ENCODE measurements at places on chromosomes 3 and 15. TPM values are rescaled to one million over a fixed set of nuclear protein-coding genes. Genes with fewer than 3 reads are reported as not detected.
A peak's percentile ranks its signal among the peaks of the same experiment; 100 is the strongest.

DNA sequence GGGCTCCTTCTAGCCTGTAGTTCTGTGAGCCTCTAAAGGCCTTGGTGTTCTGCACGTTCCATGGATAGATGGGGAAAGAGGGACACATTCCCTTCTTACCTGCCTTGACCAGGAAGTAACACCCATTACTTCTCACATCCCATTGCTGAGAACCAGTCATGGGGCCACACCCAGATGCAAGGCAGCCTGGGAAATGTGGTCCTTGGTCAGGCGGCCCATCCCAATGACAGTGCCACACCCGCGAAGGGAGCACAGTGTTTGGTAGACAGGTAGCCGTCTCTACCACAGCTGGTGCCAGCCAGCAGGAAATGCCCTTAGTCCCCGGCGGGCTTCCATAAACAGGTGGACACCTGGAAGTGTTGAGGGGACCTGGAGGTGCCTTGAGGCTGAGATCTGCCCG lies 23.2 kb upstream of the LCTL start:
- no peak overlapping the region for H3K4me3 ChIP-seq
- H3K36me3 ChIP-seq, result no peaks in the 10 kb centered on the region
- peaks cover 40% of the 10 kb centered on the region for H3K27me3 ChIP-seq
- no peaks in the 10 kb centered on the region for H3K4me1 ChIP-seq
- DNase-seq, result no peak

DNA sequence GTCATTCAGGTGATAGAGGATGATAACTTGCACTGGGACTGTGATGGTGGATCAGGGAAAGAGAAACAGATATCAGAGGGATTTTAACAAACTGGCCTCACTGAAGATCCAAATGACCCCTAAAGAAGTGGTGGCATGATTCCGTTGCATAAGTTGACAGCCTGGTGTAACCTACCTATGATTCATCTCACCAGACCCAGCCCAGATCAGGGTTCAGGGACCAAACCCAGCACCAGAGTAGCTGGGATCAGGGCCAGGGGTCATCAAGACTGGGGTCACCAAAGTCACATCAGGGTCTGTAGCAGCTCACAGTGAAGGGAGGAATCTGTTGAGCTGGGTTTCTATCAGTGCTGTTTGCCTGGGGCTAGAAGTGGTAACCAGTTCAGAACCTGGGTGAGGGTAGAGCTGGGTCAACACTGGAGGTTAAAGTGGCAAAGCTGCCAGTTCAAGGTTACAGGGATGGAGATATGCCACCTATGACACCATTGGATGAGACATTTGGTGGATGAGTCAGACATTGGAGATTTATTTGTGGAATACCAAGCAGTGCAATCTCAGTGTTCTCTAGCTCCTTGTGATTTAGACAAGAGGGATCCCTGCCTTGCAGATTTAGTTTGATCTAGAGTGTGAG lies 35.9 kb downstream of the CASR start:
- no peaks in the 10 kb centered on the region for H3K4me1 ChIP-seq
- H3K36me3 ChIP-seq, result no peaks in the 10 kb centered on the region
- no peak for DNase-seq
- H3K4me3 ChIP-seq, result no peak overlapping the region
- peaks cover 34% of the 10 kb centered on the region for H3K27me3 ChIP-seq

- no peak overlapping the region for H3K27ac ChIP-seq
- H3K36me3 ChIP-seq, result no peaks in the 10 kb centered on the region
- H3K4me1 ChIP-seq, result peaks cover 19% of the 10 kb centered on the region
- no peaks in the 10 kb centered on the region for H3K27me3 ChIP-seq
- no peak overlapping the region for H3K4me3 ChIP-seq
Measured at GRCh38 chr15:90362936-90363212, 10.8 kb downstream of the ZNF774 start.

DNA sequence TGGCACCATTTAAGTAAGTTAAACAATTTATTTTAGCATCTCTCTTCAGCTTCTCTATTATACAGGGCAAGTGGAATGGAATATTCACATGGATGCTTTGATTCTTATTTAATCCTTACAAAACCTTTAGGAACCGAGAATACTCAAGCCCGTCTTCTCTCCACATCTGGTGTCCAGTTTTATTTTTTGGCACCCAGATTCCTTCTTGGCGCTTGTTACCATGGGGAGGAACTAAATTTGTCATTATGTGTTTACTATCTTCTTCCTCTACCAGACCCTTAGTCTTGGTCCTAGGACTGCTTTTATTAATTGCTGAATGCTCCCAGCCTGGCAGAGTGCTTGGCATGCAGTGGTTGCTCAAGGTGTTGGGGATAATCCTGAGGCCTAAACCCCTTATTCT lies 138.8 kb downstream of the CACNA2D3 start:
- peaks cover 25% of the 10 kb centered on the region for H3K27me3 ChIP-seq
- no peak overlapping the region for H3K27ac ChIP-seq
- H3K4me1 ChIP-seq, result peaks cover 4% of the 10 kb centered on the region
- no peak for DNase-seq

GOLGA8M gene
- not detected for polyA plus RNA-seq

DNA sequence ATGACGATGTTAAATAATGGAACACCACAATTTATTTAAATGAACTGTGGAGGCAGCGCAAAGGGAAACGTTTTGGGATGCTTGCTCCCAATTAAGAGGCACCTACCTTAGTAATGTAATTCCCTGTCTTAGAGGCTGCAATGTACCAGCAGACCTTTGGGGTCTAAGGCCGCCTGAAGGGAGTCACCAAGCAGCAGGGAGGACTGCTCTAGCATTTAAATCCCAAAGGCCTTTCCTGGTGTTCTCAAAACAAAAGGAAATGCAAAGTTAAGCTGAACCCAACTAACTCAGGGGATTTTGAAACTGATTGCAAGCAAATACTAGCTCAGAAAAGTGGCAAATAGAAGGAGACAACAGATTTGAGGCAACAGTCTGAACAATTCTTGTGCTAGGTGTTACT lies 510.8 kb downstream of the GABRG3 start:
- no peaks in the 10 kb centered on the region for H3K27me3 ChIP-seq
- no peaks in the 10 kb centered on the region for H3K36me3 ChIP-seq

DNA sequence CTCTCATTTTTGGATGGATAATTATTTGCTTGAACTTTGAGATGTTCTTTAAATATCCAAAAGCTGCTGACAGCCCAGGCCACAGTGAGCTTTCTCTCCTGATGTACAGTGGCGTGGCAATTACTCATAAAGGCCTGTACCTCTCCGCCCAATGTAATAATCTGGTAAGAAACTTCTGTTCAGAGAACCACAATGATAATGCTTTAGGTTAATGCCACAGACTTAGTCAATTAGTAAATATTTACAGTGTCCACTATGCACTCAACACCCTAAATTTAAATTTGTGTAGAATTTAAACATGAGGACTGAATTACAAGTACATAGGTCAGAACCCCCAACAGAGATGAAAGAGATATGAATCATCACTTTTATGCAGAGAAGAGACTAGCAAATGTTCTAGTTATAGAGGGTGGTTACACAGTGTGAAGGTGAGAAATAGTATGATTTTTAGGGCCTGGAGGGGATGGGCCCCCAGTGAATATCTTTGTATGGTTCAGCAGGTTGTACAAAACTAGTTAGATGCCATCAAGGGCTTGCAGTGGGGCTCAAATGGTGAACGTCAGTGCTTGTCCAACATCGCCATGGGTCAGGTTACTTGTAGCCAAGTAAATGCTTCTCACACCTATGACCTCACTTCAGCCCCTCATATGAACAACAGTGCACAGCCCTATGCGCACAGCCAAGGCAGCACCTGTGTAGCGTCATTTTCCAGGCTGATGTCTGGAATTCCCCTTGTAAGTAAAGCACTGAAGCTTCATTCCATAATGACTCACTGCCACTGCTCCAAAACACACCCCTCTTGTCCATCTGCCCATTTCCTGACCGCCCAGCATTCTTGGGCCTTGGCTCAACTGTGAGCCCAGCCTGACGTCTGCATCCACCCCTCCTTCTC lies 13.3 kb downstream of the ABHD2 start:
- no peak for DNase-seq
- H3K4me1 ChIP-seq, result no peaks in the 10 kb centered on the region
- no peaks in the 10 kb centered on the region for H3K36me3 ChIP-seq
- H3K27ac ChIP-seq, result no peak overlapping the region

KCNH8 gene
- polyA plus RNA-seq, result 4.0 TPM

DNA sequence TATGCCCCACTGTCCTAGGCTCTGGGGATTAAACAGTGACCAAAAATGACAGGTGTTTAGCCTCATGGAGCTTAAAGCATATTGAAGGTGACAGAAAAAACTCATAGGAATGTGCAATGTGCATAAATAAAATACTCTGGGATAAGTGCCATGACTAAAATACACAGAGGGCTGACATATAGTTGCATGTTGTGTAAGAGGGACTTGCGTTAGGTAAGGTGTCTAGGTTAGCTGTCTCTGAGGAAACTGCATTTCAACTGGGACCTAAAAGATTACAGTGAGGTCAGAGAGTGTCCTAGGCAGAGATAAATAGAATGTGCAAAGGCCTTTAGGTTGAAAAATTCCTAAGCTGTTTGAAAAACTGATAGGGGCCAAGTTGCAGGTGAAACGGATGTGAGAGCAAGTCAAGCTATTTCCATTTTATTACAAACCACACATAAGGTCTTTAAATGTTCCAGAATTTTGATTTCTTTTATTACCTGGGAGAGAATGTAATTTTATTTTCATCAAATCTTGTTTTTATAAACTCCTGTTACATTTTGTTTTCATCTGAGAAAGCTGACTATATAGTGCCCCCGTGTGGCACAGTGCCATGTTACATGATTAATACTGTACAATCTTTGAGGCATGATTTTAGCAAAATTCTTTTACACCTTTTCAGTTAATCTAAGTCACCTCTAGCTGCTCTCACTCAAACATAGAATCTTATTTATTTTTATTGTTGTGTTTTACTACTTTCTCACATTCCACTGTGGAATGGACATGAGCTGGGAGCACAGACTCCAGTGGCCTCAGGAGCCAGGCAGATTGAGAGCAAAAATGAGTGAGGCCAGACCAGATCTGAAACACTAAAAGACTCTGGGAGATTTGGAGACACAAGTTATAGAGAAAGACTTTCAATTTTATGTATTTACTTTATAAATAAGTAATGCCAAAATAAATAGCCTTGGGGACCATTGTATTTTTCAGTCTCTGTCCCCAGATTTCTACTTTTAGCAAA lies 259.6 kb upstream of the ZNF717 start:
- DNase-seq, result no peak
- H3K36me3 ChIP-seq, result no peaks in the 10 kb centered on the region
- H3K27me3 ChIP-seq, result no peaks in the 10 kb centered on the region
- no peak overlapping the region for H3K27ac ChIP-seq
- no peak overlapping the region for H3K4me3 ChIP-seq

NCEH1 gene
- 4.9 TPM for polyA plus RNA-seq

DNA sequence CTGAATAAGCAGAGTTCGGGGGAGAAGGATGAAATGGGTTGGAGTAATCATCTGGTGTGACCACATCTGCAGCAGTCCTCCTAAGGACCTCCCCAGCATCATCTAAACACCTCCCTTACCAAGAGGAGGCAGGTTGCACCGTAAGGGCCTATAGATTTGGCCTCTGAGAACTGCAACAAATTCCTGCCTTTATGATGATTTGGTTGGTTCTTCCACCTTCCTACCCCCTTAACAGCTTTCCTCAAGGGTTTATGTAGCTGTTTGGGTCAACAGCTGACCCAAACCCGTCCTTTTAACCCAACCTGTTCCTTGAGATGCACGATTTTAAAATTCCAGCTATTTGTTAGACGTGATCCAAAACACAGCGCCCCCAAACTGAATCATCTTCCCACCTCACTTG lies 58.2 kb downstream of the AAGAB start:
- peaks cover 12% of the 10 kb centered on the region for H3K36me3 ChIP-seq
- H3K4me3 ChIP-seq, result no peak overlapping the region
- peak overlapping the region; percentile 86 for H3K27ac ChIP-seq
- no peak for DNase-seq

DNA sequence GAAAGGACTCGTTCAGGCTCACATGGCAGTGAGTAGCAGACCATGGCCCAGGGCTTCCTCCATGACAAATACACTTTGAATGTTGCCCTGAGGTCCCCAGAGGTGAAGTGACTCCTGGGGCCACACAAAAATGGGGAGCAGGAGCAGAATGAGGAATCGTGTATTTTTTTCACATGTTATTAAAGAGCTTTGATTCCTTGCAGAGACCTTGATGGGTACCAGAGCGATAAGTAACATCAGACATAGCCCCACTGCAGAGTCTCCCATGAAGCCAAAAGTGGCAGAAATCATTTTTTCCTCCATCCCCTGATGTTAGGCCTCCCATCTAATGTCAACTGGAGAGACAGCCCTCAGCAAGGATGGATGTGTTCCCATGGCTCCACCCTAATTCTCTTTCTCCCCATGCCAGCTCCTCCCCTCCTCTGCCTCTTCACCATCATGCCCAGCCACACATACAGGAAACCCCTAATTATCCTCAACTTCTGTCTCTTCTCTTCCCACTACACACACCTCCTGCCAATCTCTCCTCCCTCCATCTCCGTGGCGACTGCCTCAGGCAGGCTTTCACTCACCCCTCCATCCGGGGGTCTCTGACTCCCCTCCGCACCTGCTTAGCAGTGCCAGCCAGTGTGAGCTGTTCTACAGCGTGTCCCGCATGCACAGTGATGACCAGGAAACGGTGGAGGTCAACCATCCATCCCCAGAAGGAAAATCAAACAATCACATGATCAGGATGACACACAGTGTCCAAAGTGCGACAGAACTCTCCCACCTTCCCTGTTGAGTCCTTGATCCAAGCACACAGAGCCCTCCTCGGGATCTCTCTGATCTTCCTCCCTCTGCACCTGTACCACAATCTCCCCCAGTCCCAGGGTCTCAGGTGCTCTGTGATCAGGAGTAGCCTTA lies 7.1 kb upstream of the SSUH2 start:
- H3K36me3 ChIP-seq, result peaks cover 6% of the 10 kb centered on the region
- DNase-seq, result no peak
- H3K4me3 ChIP-seq, result peak overlapping the region; percentile 48

COL7A1 gene
- polyA plus RNA-seq, result not detected

TXNRD3 gene
- 1.1 TPM for polyA plus RNA-seq

DNA sequence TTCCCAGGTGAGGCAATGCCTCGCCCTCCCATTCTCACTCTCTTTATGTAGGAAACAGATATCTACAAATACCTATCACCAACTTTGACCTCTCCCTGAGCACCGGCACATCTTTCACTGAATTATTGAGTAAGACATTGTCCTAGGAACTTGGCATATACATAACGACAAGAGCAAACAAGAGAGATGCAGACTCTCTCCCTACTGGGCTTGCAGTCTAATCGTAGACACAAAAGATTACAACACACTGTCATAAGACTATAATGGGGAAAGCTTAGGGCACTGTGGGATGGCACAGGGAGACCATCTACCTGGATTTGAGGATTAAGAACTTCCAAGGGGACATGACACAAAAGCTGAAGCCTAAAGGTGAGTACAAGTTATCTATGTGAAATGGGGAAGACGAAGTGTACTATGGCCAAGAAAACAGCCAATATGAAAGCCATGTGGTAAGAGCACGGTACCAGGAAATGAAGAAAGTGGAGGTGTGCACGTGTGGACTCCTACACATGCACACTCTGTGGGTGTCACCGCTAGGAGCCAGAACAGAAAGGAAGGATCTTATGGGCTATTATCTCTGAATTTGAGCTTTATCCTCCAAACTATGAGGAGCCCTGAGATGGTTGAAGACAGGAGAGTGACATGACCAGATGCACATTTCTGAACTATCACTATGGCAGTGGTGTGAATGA lies 218.8 kb upstream of the STRIT1 start:
- no peak overlapping the region for H3K4me3 ChIP-seq
- DNase-seq, result no peak
- H3K36me3 ChIP-seq, result peaks cover 7% of the 10 kb centered on the region
- no peaks in the 10 kb centered on the region for H3K27me3 ChIP-seq
- no peak overlapping the region for H3K27ac ChIP-seq
- no peaks in the 10 kb centered on the region for H3K4me1 ChIP-seq

All from naive B cell (primary cell).